ENCODE measurements at places on chromosomes 4 and X.
A peak's percentile ranks its signal among the peaks of the same experiment; 100 is the strongest.

- DNase-seq, result no peak
Observed at GRCh38 chr4:20529691-20530090, 170.6 kb upstream of the PACRGL start.

- no peak for DNase-seq
Observed at GRCh38 chrX:41705680-41706374, 17.1 kb downstream of the GPR34 start.

- no peak for DNase-seq
Observed at GRCh38 chrX:129934952-129935351, 29.0 kb downstream of the UTP14A start.

DNA sequence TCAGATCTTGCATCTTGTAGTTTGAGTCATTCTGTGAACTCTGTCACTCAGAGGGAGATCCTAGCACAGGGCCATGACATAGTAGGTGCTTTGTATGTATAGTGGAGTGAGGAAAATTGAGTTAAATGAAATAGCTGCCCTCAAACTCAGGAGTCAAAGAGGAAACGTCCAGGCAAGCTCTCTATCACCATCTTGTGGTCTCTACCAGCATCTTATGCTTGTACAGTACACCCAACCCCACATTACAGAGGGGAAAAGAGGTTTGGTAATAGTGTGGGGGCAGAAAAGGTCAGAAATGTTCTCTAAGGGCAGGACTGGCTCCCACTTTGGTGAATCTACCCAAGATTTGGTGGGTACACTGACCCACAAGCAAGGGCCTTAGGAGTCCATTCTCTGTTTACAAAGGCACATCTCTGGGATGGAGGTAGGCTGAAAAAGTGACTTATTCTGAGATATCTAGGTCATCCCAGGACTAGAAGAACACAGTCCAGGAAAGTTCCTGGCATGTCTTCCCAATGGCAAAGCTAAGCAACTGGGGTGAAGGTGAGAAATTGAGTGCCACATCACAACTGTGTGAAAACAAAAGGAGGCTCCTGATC, 131.8 kb downstream of the OR13H1 start:
- DNase-seq, result peak; percentile 1

- DNase-seq, result no peak
Observed at GRCh38 chrX:27917713-27918500, 63.3 kb downstream of the DCAF8L1 start.

DNA sequence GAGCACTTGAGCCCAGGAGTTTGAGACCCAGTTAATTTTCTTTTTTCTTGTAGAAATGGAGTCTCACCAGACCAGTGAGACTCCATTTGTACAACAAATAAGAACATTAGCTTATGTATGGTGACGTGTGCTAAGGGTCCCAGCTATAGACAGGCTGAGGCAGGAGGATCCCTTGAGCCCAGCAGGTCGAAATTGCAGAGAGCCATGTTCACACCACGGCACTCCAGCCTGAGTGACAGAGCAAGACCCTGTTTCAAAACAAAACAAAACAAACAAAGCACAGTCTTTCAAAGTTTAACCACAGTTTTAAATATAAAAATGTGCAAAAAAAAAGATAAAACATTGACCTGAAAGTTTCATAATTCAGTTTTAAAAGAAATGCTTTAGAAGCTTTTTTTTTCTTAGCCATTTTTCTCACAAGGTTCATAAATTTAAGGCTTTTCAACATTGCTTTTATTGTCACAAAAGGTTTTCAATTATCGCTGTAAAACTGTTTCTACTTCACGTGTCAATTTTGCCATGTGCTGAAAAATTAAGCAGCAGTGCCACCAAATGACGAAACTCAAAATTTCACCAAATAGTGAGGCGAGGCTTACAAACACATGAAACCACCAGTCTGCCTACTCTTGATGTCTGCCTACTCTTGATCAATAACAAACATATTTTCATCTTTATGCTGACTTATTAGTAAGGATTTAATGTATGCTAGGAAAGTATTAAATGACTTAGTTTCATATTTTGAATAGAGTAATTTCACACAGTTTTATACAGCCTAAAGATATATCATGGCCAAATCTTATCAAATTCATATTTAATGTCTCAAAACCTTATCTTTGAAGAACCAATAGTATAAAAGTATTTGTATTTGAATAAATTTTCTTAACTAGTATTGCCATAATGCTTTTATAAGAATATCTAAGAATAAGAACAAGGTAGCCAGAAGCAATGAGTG, 126.3 kb downstream of the NEK1 start:
- DNase-seq, result peak; percentile 34
